Activated naive CD8-positive, alpha-beta T cell treated with anti-CD3 and anti-CD28 coated beads, Interleukin-2, amount 50 U/mL, for 24 hours (primary cell): ENCODE measurements at places on chromosomes 7 and 10.

DNA sequence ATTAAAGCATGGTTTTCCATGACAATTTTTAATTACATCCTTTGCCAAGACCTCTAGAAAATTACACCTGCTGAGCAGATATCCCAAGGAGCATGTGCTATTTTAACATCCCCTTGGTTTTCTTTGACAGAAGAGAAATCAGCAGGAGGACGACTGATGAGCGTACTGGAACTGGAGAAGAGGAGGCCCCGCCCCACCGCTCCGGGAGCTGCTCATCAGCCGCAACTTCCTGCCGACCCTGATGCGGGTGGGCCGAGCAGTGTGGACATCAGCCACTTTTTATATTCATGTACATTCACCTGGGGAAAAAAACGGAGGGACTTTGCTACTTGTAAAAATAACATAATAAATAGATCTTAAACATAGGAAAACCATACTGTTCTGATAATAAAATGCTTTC is 54.2 kb downstream of the CDC123 start:
- no peak for DNase-seq

GRCh38 chr7:68604541-68604940 is 993.7 kb upstream of the AUTS2 start:
- DNase-seq: no peak

DNA sequence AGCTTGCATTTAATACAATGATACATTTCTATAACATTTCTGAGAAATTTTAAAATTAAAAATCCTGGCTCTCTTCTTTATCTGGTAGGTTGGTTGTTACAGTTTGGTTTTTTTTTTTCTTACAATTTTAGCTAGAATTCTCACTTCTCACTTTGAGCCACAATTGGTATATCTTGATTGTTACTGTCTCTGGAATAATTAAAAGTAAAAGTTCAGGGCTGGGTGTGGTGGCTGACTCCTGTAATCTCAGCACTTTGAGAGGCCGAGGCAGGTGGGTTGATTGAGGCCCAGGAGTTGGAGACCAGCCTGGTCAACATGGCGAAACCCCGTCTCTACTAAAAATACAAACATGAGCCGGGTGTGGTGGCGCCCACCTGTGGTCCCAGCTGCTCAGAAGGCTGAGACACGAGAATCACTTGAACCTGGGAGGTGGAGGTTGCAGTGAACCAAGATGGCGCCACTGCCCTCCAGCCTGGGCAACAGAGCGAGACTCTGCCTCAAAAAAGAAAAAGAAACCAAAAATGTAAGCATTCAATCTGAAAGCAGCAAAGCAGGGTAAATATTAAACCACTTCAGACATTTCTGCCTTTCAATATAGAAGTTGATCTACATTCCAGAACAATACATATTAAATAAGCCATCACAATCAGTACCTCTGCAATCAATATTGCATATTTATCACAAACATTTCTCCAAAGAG is 88.6 kb upstream of the PFKP start:
- no peak for DNase-seq

GRCh38 chr10:111430070-111430469 is 353.2 kb downstream of the ADRA2A start:
- no peak for DNase-seq

DNA sequence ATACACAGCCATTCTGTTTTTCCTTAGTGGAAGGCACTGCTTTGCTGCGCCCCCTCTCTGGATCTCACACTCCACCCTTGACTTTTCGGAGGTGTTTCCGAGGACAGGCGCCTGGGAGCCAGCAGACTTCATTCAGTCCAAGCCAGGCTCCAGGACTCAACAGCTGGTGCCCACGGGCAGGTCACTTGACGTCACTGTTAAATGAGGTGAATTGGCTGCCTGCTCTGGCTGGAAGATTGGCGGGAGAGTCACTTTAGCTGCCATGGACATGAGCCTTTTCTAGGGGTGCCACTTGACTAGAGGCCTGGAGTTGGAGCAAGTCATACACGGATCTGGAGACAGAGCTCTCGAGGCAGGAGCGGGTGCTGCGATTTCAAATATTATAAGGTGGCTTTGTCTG is 3.2 kb downstream of the HTRA1 start:
- no peak for DNase-seq

- no peak for DNase-seq
These were observed 237.2 kb upstream of the ZNF32 start for GRCh38 chr10:43885842-43886241.

DNA sequence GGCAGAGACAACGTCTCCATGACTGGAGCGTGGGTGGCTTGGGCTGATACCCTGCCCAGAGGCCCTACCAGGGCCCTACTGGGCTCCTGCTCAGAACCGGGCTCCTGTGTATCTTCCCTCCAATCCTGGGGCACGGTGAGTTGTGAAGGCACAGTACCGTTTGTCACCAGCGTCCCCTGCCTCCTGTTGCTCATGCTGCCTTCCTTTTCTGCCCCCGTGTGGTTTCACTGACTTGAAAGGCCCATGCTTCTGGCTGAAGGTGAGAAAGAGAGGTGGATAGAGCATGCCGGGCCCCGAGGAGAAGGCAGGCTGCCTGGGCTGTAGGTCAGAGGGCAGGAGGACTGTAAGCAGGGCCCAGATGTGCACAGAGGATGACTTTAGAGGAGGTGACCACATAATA is 9.1 kb upstream of the DMBT1 start:
- DNase-seq: peak; percentile 39

- DNase-seq: no peak
These were observed 101.1 kb downstream of the PRKAG2 start for GRCh38 chr7:151775547-151776443.

DNA sequence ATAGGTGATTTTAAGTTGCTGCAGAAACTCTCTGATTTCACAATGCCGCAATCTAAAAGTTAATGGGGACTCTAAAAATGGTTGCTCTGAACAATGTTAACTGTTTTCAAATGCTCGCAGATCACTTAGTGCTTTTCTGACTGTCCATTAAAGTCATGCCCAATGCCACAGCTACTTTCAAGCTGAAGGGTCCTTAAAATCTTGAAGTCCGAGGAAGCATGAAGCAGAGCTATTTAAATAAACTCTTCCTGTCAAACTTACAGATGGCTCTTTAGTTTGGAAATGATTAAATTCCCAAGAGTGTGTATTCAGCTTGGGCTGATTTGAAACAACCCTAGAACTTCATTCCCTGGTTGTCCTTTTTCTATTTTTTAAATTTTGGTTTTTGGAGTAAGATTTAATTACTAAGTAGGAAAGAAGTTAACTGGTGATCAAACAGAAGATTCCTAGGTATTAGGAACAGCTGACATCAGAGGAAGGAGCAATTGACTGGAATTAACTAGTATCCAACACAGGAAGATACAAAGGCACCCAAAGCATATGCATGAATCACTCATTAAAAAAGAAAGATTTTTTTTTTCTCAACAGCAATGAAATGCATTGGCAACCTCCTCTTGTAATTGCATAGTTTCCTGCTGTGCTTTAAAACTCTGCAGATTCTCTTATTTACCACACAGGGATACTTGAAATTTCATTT is 105.1 kb downstream of the NRP1 start:
- no peak for DNase-seq

DNA sequence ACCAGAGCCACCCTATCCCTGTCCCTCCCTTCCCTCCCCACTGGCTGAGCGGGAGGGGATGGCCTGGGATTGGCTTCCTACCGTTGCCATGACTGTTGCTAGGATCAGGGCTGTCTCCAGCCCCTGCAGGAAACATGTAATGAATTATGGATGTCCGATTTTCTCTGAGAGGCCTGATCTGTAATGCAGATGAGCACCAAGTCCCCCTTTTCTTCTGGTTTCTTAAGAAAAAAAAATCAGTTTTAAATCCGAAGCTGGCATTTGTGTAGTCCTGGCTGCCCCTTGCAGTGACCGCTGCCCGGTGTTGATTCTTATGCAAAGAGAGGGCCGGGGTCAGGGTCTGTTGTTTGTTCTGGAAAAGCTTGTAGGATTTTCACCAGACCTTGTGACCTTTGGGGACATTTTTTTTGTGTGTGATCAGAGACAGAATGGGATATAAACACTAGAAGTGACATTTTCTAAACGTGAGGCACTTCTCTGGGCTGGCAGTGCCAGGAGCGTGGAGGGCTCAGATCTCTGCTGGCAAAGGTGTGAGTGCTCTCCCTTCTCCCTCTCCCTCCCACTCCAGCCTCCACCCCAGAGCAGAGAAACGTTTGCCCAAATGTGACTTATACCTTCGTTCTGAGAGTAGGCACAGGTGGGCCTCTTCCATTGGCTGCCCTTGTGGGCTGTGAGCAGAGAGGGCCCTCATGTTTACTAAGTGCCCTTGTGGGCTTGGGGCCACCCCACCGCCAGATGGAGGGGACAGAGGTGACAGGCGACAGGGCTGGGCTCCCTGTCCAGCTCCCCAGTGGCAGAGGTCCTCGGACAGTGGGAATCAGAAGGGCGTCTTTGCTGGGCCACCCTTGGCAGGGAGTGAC is 127.5 kb downstream of the DNAJB6 start:
- no peak for DNase-seq

- no peak for DNase-seq
These were observed 495.4 kb upstream of the POM121L12 start for GRCh38 chr7:52540041-52540440.

DNA sequence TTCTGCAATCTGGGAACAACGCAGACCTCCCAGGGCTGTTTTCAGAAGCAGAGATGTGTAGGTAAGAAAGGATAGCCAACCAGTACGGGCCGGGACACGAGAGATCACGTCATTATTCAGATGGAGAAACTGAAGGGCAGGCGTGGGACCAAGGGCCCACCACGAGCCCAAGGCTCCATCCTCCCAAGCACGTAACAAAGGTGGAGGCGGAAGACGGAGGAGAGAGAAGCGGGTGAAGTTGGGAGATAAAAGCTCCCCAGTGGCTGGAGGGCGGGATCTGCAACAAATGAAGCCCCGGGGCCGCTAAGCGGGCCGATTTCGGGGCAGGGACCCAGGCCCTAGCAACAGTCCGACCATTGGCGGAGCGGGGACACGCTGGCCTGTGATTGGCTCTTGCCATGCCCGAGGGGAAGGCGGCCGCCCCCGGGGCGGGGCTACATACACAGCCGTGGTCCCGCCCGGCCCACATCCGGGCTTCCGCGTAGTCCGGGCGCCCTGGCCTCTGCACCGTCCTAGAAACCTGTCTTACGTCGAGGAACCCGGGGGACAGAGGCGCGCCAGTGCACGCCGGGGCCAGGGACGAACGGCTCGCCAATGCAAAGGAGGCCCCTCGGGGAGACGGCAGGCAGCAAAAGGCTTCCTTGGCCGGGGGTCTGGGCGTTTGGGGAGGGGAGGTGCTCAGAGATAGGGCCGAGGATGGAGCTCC is 15.5 kb downstream of the HSPB1 start:
- DNase-seq: peak; percentile 95

GRCh38 chr7:115799430-115799829 is 231.1 kb downstream of the TFEC start:
- no peak for DNase-seq

DNA sequence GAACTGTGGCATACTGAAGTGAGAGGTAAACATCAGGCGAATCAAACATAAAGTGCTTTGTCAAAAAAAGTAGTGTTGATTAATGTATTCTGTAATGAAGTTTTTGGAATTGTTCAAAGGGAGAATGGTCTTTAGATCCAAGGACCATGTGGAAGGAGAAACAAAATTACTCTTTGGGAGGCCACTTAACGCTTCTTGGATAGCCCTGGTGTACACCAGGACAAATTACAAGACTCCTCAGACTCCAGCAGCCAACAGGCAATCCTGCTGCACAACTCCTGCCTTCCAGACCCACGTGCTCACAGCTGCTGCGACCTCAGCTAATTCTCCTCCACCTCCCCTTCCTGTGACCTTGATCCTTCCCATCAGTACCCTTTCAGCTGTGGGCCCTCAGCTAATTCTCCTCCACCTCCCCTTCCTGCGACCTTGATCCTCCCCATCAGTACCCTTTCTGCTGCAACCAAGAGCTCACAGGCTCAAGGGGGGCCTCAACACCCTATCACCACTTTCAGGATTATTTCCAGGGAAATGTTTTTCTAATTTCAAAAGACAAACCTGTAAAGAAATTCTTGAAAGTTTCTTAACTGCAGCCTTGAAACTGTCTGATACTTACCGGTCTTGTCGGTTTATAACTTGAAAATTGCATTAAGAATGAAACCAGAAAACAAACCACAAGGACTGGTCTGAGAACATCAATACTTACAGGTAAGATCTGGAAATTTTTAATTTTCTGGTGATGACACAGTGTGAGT is 29.7 kb upstream of the DDC start:
- no peak for DNase-seq

GRCh38 chr7:101921061-101921460 is 103.6 kb downstream of the CUX1 start:
- no peak for DNase-seq

- DNase-seq: peak; percentile 45
These were observed 45.5 kb downstream of the DPYSL4 start for GRCh38 chr10:132232023-132232951.

- no peak for DNase-seq
These were observed 10.9 kb downstream of the STK32C start for GRCh38 chr10:132296666-132297443.
